ENCODE measurements at places on chromosomes 3 and 15.

DNA sequence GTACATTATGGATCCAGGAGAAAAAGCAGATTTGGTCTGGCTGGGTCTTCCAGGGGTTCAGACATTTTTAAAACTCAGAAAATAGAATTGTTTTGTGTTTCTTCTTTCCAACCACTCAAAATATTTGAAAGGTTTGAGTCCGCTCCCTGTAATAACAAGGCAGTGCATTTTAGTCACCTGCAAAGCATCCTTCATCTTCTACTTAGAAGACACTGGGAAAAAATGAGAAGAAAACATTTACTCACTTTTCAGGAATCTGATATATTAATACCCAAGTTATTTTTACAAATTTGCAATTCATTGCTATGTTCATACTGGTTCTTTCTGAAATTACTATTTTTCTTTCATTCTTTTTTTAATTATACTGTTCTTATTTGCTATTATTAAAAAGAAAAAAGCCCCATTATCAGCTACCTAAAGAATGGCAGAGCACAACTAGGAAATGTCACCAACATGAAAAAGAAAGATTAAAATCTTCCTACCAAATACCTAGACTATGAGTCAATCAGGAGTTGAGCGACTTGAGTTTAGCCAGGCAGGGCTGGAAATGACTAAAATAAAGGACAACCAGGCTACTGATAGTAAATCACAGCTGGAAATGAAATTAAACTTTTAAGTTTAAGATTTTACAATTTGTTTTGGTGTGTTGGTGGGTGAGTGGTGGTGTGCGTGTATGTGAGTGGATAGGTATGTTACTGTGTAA is 280.3 kb upstream of the THBS1 start:
- DNase-seq = peak; percentile 78

GRCh38 chr3:187612656-187613055 is 57.5 kb downstream of the SST start:
- DNase-seq = no peak

DNA sequence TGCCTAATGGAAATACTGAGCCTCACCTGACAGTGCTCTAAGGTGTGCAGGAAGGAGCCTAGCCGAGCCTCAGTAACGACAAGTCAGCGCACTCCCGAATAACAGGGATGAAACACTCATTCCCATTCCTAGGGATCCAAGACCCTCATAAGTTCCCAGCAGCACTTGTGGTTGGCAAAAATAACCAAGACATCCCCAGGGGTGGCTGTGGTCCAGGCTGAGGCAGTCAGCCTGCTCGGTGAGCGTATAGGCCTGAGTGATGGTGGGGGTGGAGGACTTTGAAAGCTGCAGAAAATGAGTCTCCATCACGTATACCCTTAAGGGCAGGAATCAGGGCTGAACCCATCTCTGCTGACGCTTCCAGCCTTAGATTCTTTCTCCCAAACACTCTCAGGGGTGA is 120.1 kb downstream of the SMAD6 start:
- peak; percentile 76 for DNase-seq

DNA sequence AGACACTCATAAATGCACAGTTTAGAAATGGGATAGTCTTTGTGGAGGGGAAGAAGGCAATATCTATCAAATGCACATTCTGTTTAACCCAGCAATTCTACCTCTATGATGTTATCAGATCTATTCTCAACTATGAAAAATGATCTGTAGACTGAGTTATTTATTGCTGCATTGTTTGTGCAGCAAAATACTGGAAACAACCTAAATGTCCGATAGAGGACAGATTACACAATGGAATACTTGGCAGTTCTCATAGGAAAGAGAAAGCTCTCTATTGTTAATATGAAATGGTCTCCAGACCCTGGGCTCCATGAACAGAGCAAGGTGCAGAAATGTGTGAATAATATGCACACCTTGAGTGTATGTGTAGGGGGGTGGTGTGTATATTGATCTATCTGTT is 49.0 kb upstream of the SELENOK start:
- DNase-seq = no peak

DNA sequence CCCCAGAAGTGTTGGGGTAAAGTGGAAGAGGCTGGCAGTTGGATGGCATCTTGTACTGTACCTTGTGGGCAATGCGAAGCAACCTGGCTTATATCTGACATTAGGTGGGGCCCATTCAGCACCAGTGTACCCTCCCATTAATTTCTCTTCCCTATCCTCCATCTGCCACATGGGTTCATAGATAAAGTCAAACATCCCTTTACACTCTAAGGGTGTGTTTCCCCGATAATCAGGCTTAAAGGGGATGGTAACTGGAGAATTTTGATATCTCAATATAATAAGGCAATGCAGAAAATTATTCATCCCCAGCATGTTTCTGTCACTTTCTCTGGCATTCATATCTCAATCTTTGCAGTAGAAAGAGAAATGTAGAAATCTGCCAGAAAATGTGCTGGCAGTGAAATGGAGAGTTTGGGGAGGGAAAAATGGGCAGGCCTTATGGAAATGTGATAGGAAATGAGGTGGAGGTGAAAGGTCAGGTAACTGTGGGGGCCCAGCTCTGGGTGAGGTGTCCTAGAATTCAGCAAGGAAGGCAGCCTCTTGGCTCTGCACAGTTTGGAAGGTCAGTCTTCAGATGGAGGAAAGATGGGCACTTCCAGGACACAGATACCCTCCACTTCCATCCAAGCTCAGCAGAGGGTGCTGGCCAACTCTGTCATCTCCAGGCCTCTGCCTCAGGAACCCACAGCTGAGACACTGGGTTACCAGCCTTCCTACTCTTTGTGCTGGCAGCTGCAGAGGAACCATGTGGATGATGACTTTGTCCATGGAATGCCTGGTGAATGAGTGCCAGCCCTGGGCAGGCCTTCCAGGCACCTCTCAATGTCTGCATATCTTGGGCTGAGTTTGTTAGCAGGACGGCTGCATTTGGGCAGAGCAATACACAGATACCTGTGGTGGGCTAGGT is 325.9 kb upstream of the CTDSPL start:
- no peak for DNase-seq

DNA sequence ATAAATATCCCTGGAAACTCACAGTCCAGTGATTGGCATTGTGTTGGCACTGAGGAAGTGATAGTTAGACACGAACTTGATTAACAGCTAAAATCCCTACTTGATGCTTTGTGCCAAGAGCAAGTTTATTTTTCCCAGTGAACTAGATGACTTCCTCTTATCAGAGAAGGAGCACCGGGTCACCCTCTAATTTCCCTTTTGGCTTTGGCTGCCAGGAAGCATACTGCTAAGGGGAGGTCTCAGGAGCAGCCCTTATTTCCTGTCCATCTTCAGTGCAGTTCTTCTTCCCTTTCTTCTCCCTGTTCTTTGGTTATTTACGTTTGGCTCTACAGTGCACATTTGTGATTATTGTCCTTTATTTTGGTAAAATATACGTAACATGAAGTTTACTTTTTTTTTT is 13.0 kb downstream of the FBLN2 start:
- DNase-seq = no peak

DNA sequence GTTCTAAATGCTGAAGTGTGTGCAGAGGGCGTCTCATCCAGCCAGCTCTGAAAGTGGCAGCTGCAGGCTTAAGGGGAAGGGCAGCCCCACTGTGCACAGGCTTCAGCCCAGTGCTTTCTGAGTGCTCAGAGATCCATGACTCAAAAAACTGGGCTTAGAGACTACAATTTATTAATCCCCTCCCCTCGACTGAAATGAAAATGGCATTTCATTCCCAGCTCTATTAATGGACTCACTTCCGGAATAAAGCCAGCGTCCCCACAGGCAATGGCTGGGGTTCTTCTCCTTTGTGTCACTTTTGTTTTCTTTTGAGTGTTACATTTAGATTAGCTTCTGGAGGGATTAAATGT is 55.5 kb upstream of the PLXNA1 start:
- DNase-seq = no peak

- DNase-seq = peak; percentile 23
These were observed at the start of gene CLSTN2 for GRCh38 chr3:139935016-139935865. Gene CLSTN2, plus strand, starts transcription at chr3:139935185.

DNA sequence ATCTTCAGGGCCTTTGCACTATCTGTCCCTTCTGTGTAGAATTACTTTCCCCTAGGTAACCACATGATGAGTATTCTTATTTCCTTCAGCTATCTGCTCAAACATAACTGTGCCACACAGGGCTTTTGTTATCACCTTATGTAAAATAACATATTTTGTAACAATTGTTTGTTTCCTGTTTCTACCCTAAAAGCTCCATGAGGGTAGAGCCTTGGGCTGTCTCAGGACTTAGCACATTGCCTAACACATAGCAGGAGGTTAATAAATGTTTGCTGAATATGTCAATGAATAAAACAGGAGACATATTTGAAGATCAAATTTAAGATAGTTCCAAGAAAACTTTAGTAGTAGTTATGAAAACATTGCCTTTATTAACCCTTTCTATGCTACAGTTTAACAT is 14.7 kb downstream of the VGLL3 start:
- DNase-seq = no peak

All from fibroblast of skin of scalp (primary cell).